ENCODE measurements at places on chromosomes 1 and 21.

GRCh38 chr1:154783976-154784375 lies 86.1 kb downstream of the KCNN3 start:
- ATAC-seq = no peak

DNA sequence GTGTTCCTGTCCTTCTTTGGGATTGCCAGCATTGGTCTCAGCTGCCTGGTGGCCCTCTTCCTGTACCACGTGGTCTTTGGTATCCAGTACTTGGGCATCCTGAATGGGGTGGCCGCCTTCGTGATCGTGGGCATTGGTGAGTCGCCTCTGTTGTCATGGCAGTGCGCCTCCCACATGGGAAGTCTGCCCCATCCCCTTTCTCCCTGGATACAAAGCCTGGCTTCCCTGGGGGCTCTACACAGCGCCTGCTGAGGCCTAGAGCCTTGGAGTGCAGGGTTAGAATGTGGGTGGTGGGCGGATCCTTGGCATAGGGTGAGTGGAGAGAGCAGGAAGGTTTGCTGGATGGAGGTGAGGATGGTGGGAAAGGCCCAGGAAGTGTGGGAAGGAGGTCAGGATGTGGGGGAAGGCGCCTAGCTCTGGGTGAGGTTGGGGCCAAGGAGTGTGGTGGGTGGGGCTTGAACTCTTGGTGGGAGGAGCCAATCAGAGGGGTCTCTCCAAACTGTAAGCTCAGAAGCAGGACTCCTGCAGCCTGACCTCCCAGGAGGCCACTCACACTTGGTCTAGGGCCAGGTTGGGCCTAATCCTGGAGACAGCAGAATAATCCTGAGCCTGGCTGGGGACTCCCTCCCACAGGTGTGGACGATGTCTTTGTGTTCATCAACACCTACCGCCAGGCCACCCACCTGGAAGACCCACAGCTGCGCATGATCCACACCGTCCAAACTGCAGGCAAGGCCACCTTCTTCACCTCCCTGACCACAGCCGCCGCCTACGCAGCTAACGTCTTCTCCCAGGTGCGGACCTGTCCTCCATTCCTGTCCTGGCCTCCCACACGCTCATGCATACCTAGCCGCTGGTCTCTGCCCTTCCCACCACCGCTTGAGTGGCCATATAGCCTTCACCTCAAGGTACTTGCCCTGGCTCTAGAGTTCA lies 36.7 kb downstream of the DISP3 start:
- no peak for ATAC-seq

- ATAC-seq = no peak
These were observed 1.5 kb downstream of the TMEM201 start for GRCh38 chr1:9590201-9590600.

DNA sequence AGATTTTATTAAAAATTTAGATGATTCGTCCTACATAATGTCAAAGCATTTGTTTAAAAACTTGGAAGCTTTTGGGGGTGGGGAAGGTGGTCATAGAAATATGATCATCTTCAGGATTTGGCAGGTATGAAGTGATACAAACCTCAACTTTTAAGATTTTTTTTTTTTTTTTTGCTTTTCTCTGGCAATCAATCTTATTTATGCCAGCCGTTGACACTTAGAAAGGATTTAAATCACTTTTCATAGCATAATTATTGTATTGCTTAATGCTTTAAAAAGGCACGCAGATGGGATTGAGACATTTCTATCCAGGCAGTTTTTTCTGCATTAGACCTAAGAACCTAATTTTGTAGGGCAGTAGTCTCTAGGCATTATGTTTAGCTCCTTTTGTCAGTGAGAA lies 19.7 kb downstream of the MRPS6 start:
- no peak for ATAC-seq

- ATAC-seq = no peak
These were observed 24.9 kb downstream of the PCAT6 start for GRCh38 chr1:202835548-202836072.

DNA sequence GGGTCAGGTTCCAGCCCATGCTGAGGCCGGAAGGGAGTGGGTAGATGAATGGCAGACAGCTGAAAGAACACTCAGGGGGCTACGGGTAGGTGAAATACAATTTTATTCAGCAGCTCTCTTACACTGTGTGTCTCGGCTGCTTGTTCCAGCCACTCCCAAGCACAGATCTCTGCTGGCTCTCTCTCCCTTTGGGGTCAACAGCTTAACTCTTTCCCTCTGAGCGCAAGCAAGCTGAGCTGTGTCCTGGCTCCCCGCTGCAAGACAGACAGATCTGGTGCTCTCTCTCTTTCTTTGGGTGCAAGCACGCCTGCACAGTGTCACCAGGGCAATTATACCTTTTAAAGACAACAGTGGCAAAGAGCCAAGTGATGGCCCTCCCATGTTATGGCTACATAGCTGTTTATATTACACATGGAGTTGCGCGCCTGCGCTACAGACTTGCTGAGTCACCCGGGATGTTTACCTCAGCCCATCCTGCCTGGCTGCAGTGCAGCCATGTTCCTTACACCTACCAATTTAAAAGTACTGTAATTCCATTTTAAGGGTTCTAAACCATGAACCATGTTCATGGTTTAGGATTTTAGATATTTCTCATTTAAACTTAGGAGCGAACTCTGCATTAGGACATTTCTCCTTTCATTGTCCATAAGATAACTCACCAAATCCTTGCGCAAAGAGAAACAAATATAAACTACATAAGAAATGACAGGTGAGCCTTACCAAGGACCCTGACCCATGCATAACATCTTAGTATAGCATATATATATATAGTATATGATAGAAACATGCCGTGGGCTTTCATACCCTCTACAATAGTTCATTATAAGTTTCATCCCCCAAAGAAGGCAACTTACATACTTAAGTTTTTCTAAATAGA lies 396.5 kb downstream of the SMYD3 start:
- no peak for ATAC-seq

DNA sequence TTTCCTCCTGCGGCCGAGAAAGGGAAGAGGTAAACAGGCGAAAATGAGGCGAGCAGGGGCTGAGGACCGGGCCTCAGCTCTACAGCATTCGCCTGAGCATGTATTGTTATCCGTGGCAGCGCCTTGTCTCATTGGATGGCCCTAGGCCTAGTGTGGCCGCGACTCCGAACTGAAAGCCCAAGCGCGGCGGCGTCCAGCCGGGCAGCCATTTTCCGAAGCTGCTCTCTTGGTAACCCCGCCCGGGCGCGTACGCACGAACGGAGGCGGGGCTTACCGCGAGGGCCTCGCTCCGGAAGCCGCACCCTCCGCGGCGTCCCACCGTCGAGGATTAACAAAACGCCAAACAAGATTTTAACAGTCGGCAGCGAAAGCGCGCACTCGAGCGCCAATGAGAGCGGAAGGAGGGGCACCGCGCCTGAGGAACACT lies 797 bp upstream of the USP1 start:
- no peak for ATAC-seq

- no peak for ATAC-seq
These were observed 246.3 kb downstream of the FGGY start for GRCh38 chr1:59543211-59543668.

DNA sequence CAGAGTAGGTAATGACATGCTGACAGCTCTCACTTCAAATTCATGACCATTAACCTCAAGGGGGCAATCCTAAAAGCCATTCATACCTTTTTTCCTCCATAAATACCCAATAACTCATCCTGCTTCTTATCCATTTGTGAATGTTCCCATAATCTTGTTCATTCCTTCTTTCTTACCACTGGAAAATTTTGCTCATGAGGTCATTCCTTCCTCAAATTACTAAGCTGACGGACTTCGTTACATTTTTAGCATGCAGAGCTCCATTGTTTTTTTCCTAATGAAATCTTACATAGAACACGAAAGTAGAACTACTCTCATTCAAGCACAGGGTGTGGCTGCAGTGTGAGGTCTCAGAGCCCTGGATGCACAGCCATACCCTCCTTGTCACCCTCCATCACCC lies 276.5 kb upstream of the DPYD start:
- no peak for ATAC-seq

- no peak for ATAC-seq
These were observed 32.6 kb downstream of the LRP8 start for GRCh38 chr1:53295295-53295694.

- ATAC-seq = no peak
These were observed 1326.7 kb downstream of the MRPL39 start for GRCh38 chr21:24280596-24280995.

DNA sequence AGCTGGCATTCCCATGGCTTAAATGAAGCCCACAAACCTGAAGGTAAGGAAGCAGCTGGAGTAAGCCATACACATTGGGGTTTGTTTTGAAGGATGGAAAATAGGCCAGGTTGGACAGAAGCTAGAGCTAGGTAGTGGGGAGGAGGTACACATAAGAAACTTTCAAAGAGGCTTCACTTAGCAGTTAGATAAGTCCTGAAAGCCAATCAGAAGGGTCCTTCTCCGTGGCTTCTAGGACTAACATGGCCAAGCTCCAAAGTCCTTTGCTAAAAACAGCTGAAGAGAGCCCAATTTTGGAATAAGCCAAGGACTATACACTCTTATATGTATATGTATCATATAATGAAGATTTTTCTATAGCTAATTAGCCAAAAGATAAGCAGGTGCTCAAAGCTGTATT lies 1.8 kb downstream of the EYA3 start:
- no peak for ATAC-seq

- peak; percentile 44 for ATAC-seq
These were observed 407 bp upstream of the PIGV start for GRCh38 chr1:26787381-26787705.

- no peak for ATAC-seq
These were observed 24.2 kb upstream of the PEX19 start for GRCh38 chr1:160309185-160309557.

DNA sequence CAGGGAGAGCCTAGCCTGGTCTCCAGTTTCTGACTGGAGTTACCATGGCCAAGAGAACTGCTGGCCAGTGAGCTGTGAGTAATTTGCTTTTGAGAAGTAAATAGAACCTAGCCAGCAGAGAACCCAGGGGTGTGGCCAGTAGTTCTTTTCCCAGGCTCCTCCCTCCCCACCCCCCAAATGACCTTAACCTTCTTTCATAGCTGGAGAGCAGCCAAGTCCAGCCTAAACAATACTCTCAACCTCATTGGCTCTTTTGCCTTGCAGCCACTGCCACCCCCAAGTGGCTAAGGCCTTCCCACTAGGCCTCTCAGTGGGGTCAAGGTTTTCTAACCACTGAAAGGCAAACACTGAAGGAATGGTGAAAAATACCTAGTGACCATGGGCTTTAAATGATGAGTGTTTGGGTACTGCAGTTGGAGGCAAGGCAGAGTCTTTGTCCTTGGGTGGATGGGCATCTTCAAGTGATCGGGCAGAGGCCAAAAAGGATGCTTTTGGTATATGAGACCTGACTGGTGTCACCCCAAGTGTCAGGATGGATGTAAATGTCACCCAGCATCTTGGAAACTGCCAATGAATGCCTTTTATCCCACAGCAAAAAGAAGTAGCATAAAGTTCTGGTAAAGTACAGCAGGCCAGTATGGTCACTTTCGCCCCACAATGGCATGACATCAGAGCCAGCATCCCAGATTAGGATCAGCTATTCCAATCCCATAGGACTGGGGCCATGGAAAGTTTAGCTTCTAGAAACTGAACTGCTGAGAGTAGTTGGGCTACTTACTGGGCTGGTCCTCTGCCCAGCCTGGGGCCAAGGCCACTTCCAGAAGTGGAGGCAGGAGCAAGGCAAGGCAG lies 3.5 kb upstream of the PIGV start:
- ATAC-seq = no peak

DNA sequence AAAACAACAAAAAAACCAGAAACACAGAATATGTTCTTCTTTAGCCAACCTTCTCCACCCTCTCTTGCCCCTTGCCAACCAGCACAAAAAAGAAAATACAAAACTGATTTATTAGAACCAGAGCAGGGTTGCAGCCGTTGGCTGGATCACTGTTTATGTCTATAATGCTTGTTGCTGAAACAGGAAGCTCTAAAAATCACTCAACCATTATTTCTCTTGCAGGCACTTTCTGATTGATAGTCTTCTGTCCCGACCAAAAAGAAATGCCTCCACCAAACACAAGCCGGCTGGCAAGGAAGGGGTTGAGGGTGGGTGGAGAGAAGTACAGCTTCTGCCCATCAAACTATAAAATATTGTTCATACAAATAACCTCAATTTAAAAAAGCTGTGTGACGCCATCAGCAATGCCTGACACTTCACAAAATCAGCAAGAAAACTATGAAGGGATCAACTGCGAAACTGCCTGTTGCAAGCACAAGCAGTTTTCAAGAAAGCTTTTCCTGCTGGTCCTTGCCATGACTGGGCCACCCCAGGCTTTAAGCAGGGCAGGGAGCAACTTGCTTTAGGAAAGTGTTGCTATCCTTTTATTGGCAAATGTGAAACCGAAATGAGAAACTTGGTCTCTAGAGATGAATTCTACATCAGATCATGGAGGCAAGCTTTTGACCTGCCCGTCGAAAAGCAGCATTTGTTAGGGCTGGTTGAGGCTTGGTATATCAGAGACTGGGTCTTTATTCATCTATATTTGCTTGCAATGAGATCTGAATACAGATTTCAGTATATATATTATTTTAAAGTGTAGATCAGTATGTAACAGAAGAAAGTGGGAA lies 174.2 kb downstream of the RUNX1 start:
- no peak for ATAC-seq

DNA sequence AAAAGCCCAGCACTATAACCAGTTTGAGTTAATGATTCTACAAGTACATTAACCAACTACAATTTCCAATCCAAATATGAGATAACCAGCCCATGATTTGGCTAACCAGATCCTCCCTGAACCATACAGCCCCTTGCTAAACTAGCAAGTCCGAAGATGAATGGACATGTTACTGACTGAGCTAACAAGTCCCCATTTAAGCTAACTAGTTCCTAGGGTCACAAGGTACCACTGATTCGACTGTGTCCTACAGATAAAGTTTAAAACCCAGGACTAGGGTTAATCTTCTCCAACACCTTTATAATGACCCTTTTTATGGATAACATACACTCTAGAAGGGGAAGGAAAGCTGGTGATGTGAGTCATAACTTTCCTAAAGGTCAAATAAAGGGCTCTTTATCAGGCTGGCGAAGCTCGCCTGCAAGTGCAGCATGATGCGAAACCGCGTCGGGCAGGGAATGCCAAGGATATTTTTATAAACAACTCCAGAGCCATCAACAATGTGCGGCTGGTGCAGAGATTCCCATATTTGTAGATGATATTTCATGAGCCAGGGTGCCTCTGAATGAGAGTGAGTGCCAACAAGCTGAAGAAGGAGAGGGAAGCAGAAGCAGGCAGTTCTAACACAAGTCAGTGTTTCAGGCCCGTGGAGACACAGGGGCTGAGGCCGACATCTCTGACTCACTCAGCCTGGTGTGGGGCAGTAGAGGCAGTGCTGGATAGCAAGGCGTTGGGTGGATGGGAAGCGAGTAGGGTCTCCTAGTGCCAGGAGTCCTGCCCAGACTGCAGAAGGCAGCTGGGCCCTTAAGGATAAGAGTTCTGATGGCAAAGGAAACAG lies 75.6 kb upstream of the ROR1 start:
- ATAC-seq = no peak

GRCh38 chr1:3329640-3330281 lies 124.7 kb upstream of the ARHGEF16 start:
- ATAC-seq = no peak
